H9 (cell line): ENCODE measurements at places on chromosomes 16 and 17. TPM values are rescaled to one million over a fixed set of nuclear protein-coding genes. Genes with fewer than 3 reads are reported as not detected.

Gene KRTAP2-2
- not detected in 2 replicates for total RNA-seq

Gene ATP6V0A1
- total RNA-seq: 47.8 and 54.1 TPM in 2 replicates

Gene HSD3B7
- total RNA-seq: 5.5 and 7.5 TPM in 2 replicates

Gene CLEC18B
- 0.31 and 0.37 TPM in 2 replicates for total RNA-seq

Gene KRT20
- not detected in 2 replicates for total RNA-seq

Gene MILR1
- total RNA-seq: not detected in 2 replicates

Gene CACNG4
- total RNA-seq: 6.0 and 6.3 TPM in 2 replicates

Gene C1QTNF1
- 0.55 and 0.96 TPM in 2 replicates for total RNA-seq

Gene TOP2A
- 230 TPM in 2 replicates for total RNA-seq

- H3K4me1 ChIP-seq: no peaks in the 10 kb centered on the region
- no peaks in the 10 kb centered on the region for H3K36me3 ChIP-seq
- DNase-seq: no peak
- H3K27me3 ChIP-seq: no peaks in the 10 kb centered on the region
- H3K27ac ChIP-seq: no peak overlapping the region
- H3K4me3 ChIP-seq: no peak overlapping the region
Observed at GRCh38 chr17:69773081-69773480, 301.9 kb upstream of the KCNJ16 start.

GRCh38 chr16:67664258-67664657 is 2.3 kb downstream of the ENKD1 start:
- DNase-seq: no peak
- H3K4me3 ChIP-seq: peak overlapping the region; percentile 60; the same call in 2 of the 3 replicates

DNA sequence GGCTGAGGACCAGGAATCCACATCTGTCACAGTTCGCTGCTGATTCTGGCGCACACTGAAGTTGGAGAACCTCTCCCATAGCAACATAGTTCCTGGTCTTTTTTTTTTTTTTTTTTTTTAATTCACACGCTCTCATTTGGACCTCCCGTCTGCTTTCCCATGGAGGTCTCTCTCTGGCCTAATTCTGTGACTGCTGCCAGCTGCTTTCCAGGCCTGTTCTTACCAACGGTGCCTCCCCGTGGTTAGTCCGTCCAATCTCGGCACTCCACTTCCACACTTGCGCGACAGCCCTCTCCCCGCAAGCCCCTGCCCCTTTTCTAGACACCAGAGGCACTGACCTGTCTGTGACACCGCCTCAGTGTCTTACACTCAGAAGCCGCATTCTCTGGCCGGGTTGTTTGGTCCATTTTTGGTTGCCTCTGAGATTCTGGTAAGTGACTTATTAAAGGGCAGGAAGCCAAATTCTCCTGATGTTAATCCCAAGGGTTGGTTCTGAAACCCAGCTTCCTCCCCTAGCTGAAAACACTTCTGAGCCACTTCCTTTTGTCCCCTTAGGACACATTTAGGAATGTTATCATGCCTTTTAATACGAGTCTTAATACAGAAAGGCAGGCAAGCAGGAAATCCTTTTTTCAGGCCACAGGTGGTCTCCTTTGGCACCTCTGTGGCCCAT is 1.1 kb upstream of the AKTIP start:
- DNase-seq: no peak
- no peaks in the 10 kb centered on the region for H3K27me3 ChIP-seq
- no peak overlapping the region for H3K27ac ChIP-seq
- H3K36me3 ChIP-seq: no peaks in the 10 kb centered on the region; the same call in 2 of the 3 replicates

DNA sequence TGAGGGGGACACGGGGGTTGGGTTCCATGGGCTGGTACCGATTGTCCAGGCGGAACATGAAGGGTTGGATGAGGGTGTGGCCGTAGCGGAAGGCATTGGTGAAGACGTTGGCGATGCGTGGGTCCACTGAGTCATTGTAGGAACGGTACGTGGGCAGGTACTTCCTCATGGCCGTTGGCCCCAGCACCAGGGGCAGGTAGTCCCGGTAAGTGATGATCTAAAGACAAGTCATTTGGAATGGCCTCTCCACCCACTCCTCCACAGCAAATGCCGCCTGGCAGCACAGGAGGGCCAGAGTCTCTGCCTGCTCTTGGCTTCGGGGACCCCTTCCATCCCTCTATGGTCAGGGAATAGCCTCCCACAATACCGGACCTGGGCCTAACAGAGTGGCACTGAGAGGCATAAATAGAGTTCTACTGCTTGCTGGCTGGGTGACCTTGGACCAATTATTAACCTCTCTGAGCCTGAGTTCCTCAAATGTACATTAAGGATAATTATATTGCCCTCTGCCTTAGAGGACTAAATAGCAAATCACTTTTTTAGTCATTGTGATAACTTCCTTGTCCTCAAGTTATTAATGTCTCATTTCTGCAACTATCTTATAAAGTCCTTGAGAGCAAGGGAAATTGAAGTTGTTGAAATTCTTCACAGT is 7.2 kb downstream of the MPO start:
- DNase-seq: no peak
- no peak overlapping the region; the same call in 2 of the 3 replicates for H3K4me3 ChIP-seq
- H3K4me1 ChIP-seq: no peaks in the 10 kb centered on the region
- no peaks in the 10 kb centered on the region for H3K27me3 ChIP-seq
- no peak overlapping the region for H3K27ac ChIP-seq
- H3K36me3 ChIP-seq: no peaks in the 10 kb centered on the region

- H3K27ac ChIP-seq: no peak overlapping the region
- no peaks in the 10 kb centered on the region for H3K4me1 ChIP-seq
- H3K27me3 ChIP-seq: no peaks in the 10 kb centered on the region
- no peaks in the 10 kb centered on the region for H3K36me3 ChIP-seq
Observed at GRCh38 chr17:75839942-75840798, 4.0 kb downstream of the UNC13D start.

DNA sequence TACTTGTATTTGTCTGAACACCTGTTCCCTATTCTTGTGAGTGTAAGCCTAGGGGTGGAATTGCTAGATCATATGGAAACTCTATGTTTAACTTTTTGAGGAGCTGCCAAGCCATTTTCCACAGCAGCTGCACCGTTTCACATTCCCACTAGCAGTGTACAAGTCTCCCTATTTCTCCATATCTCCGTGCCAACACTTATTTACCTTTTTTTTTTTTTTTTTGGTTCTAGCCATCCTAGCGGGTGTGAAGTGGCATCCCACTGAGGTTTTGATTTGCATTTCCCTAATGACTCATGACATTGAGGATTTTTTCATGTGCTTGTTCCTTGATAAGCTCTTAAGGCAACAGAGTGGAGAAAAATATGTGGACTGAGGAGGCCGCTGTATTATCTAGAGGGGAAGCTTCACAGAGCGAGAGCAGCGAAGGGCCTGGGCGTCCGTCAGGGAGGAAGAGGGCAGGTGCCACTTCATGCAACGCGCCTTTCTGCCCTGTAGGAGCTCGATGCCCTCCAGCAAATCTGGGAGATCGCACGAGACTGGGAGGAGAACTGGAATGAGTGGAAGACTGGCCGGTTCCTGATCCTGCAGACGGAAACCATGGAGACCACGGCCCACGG is 50.0 kb downstream of the DNAH2 start:
- H3K4me3 ChIP-seq: no peak overlapping the region
- H3K4me1 ChIP-seq: no peaks in the 10 kb centered on the region
- no peaks in the 10 kb centered on the region for H3K36me3 ChIP-seq

GRCh38 chr16:81821436-81822128 is 42.5 kb downstream of the PLCG2 start:
- H3K27ac ChIP-seq: no peak overlapping the region
- H3K27me3 ChIP-seq: no peaks in the 10 kb centered on the region
- H3K36me3 ChIP-seq: no peaks in the 10 kb centered on the region
- no peak overlapping the region for H3K4me3 ChIP-seq
- H3K4me1 ChIP-seq: peaks cover 4% of the 10 kb centered on the region; the same call in 1 of the 2 replicates

DNA sequence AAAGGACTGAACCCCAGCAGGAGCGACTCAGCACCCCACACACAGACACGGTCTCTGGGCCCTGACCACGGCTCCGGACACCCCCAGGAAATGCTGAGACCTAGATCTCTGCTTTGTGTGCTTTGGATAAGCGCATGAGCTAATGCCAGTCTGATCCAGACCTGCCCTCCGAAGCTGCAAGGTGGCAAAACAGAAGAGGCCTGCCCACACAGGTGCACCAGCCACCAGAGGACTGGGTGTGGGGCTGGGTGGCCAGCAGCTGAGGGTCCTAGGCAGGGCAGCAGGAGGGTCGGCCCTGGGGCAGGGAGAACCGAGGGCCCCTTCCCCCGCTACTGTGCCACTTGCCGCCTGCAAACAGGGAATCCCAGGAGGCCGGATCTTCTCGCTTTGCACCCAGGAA is 30.7 kb upstream of the EIF1 start:
- DNase-seq: no peak
- no peaks in the 10 kb centered on the region for H3K4me1 ChIP-seq
- H3K36me3 ChIP-seq: no peaks in the 10 kb centered on the region
- no peaks in the 10 kb centered on the region for H3K27me3 ChIP-seq
- no peak overlapping the region for H3K4me3 ChIP-seq
- H3K27ac ChIP-seq: no peak overlapping the region

DNA sequence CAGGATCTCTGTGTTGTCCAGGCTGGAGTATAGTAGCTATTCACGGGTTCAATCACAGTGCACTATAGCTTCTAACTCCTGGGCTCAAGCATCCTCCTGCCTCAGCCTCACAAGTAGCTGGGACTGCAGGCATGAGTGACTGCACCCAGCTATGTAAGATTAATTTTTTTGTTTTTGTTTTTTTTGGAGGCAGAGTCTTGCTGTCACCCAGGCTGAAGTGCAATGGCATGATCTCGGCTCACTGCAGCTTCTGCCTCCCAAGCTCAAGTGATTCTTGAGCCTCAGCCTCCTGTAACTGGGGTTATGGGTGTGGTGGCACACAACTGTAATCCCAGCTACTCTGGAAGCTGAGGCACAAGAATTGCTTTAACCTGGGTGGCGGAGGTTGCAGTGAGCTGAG is 15.8 kb downstream of the PPM1D start:
- H3K27ac ChIP-seq: no peak overlapping the region
- DNase-seq: no peak
- peaks cover 14% of the 10 kb centered on the region for H3K36me3 ChIP-seq
- no peaks in the 10 kb centered on the region for H3K27me3 ChIP-seq
- no peaks in the 10 kb centered on the region for H3K4me1 ChIP-seq

DNA sequence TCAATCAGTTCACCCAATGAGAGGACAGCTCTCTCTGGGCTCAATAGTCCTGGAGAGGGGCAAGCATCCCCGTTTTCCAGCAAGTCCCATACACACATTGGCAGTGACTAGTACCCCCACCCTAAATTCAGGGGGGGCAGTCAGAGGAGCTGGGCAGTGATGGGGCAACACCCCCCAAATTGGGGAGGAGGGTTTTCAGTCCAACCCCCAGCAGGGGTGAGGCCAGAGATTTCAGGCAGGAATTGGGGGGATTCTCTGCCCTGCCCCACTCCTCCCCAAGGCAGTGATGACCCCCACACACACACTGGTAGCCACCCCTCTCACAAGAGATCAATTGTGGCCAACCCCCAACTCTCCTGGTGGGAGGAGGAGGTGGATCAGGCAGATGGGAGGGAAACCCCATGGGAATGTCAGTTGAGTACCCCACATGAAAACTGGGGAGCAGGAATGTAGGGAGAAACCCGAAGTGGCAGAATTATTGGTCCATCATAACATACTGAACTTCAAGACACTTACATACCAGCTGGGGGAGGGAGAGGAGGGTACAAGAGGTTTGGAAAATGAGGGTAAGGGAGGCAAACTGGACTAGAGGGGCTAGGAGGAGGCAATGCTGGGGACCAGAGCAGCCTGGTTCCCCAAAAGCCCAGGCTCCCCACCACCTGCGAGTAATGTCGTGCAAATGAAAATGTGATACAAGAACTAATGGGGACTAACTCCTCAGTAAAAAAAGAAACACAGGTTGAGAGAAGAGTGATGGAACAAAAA is 3.1 kb downstream of the VAMP2 start:
- peaks cover 3% of the 10 kb centered on the region; the same call in 1 of the 2 replicates for H3K4me1 ChIP-seq
- H3K27ac ChIP-seq: no peak overlapping the region

DNA sequence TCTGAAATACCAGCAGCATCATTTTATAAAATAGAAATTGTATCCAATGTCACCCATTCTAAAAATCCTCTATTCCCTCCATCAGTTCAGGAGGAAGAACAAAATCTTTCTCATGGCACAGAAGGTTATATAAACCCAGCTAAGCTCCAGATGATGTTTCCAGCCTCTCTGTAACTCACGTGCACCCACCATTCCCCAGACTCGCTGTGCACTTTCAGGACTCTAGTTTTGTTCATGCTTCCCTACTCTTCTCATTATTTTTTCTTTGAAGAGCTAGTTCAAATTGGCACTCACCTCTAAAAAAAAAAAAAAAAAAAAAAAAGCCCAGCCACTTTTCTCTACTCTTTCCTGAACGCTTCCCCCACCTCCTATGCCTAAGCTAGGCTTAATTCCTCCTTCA is 36.0 kb upstream of the SHISA6 start:
- H3K27ac ChIP-seq: no peak overlapping the region
- no peak overlapping the region for H3K4me3 ChIP-seq
- H3K4me1 ChIP-seq: peaks cover 2% of the 10 kb centered on the region; the same call in 1 of the 2 replicates
- no peaks in the 10 kb centered on the region for H3K27me3 ChIP-seq

GRCh38 chr17:8900626-8901585 is 33.4 kb upstream of the PIK3R6 start:
- peaks cover 6% of the 10 kb centered on the region; the same call in 1 of the 2 replicates for H3K4me1 ChIP-seq
- no peaks in the 10 kb centered on the region for H3K36me3 ChIP-seq
- H3K27ac ChIP-seq: no peak overlapping the region
- DNase-seq: peak; percentile 36
- H3K27me3 ChIP-seq: no peaks in the 10 kb centered on the region
- H3K4me3 ChIP-seq: peak overlapping the region; percentile 7

- peaks cover 2% of the 10 kb centered on the region for H3K4me1 ChIP-seq
- DNase-seq: no peak
- peaks cover 21% of the 10 kb centered on the region for H3K36me3 ChIP-seq
Observed at GRCh38 chr16:22372882-22373661, 1.3 kb downstream of the CDR2 start.

DNA sequence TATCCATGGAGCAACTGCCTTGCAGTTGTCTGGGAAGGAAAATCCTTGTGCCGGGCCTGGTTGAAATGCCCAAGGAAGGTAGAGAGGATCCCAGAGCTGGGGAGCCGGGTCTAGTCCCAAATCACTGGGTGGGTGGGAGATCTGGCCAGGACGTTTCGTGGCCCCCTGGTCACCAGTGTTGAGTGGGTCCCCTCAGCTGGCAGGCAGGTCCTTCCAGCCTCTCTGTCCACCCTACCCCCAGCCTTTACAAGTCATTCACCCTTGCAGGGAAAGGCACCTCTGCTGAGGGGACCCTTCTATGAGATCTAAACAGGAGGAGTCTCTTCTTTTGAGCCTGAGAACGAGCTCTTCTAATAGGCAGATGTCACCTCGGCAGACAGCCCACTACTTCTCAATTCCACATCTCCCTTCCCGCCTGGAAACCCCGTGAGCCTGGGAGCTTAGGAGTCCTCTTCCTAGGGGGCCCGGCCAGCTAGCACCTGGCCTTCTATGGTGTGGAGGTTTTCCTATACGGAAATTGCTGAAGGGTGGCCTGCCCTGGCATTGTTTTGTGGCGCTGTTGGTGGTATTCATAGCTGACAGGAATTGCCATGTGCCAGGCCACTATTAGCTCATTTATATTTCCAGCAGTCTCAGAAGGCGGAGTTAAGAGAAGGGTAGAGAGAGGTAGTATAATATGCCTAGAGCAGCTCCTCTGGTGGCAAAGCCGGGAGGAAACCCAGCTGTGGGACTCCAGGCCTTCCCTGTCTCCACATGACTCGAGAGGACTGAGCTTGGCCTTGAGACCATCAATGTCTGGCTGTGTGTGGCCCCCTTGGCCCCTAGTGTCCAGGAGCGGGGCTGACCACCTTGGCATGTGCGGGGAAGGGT is 13.3 kb downstream of the MPRIP start:
- H3K27me3 ChIP-seq: no peaks in the 10 kb centered on the region
- DNase-seq: peak; percentile 43
- H3K4me3 ChIP-seq: no peak overlapping the region
- no peak overlapping the region for H3K27ac ChIP-seq

GRCh38 chr16:48576927-48577326 is 33.1 kb downstream of the N4BP1 start:
- no peak overlapping the region for H3K4me3 ChIP-seq
- H3K27ac ChIP-seq: no peak overlapping the region
- H3K36me3 ChIP-seq: peaks cover 17% of the 10 kb centered on the region
- no peaks in the 10 kb centered on the region; the same call in 1 of the 2 replicates for H3K4me1 ChIP-seq
- H3K27me3 ChIP-seq: no peaks in the 10 kb centered on the region
